ENCODE measurements at places on chromosomes 5 and 9. TPM values are rescaled to one million over a fixed set of nuclear protein-coding genes. Genes with fewer than 3 reads are reported as not detected.
A peak's percentile ranks its signal among the peaks of the same experiment; 100 is the strongest.

GRCh38 chr9:128244837-128245231 lies 31.0 kb downstream of the GOLGA2 start:
- peak; percentile 88 for DNase-seq

ENTPD8 gene
- 0.33 TPM for polyA plus RNA-seq

DNA sequence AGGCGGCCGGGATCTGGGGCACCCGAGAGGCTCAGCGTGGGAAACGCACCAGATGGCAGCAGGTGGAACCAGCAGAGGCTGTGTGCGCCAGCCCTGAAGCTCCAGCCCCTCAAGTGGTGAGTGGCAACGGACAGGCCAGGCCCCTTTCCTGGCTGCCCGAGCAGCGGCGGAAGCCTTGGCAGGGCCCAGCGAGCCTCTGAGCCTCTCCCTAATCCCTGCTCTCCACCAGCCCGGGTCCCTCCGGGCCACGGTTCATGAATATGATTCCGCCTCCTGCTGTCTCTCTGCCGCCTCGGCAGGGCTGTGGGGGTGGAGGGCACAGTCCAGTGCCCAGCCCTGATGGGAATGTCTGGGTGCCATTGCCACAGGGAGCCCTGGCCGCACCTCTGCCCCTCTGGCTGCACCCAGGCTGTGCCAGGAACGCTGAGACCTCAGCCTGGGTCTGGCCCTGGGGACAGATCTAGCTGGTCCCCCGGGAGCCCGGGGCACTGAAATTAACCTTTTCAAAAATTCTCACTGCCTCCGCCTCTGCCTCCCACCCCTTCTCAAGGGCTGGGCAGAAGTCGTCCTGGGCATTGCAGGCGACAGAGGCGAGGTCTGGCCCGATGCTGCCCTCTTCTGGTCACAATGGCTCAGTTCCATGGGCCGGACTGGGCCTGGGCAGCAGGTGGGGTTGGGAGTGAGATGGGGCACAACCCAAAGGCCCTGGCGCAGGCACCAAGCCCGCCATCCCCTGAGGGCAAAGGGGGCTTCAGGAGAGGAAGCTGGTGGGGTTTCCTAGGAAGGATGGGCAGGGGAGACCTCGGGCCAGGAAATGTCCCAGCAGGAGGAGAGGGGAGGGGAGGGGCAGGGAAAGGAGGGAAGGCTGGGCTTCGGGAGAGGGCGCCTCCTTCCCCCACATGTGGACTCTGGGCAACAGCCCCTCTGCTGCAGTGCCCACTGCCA lies 20.3 kb downstream of the CCDC187 start:
- peak; percentile 72 for DNase-seq

FOXD1 gene
- polyA plus RNA-seq = 11.1 TPM

GRCh38 chr9:2125906-2126305 lies 110.8 kb downstream of the SMARCA2 start:
- no peak for DNase-seq

DNA sequence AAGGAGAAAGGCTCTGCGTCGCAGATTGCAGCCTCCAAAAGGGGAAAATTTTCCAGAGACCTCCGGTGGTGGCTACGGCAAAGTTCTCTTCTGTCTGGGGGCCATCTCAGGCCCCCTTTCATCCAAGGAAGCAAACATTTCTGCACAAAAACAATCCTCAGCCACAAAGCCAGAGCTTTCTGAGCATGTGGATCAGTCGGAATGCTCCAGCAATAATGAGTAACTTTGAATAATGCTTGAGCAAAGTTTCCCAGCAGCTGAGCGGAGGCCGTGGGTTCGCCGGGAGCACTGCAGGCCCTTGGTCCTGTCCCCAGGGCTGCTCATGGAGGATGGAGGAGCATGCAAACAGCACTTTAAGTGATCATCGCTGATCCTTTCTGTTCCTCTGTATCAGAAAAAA lies 60.2 kb upstream of the UNC5A start:
- no peak for DNase-seq

DNA sequence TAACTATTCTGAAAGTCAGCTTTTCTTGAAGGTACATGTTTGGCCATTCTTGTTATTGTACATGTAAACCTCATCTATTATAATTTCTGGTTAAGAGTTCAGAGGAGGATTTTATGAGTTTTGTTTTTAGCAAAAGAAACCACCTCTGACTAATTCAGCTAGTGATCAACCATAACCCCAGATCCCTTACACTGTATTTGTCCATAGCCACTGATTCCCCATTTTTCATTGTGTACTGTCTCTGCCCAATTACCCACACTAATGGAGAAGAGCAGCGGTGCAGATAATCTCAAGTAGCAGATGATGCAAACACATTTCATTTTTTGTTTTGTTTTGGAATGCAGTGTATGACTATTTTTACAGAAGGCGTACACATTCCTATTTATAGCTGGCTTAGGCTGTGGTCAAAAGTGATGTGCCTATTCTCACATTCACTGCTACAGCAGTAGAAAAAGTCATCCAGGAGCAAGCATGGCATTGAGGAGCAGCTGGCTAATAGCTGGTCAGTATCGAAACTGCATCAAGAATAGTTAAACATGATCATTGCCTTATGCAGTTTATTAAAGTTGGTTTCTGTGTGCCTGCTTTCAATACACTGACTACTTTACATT lies 988.3 kb downstream of the DTWD2 start:
- no peak for DNase-seq

- DNase-seq = no peak
These were observed 42.5 kb upstream of the GLRX start for GRCh38 chr5:95864944-95865504.

SLC6A18 gene
- 0.53 TPM for polyA plus RNA-seq

PCDH1 gene
- 22.4 TPM for polyA plus RNA-seq

GRCh38 chr9:10396615-10397014 lies 216.2 kb downstream of the PTPRD start:
- no peak for DNase-seq

GRCh38 chr9:2936221-2936620 lies 92.3 kb upstream of the PUM3 start:
- no peak for DNase-seq

INSL6 gene
- polyA plus RNA-seq = 0.60 TPM

TAF7 gene
- polyA plus RNA-seq = 154 TPM

FCN2 gene
- polyA plus RNA-seq = 0.48 TPM

MOB3B gene
- polyA plus RNA-seq = 27.3 TPM

IL5 gene
- 0.53 TPM for polyA plus RNA-seq

CTXN3 gene
- polyA plus RNA-seq = not detected

- no peak for DNase-seq
These were observed 101.7 kb downstream of the ADRB2 start for GRCh38 chr5:148928141-148928540.

ACOT12 gene
- 1.2 TPM for polyA plus RNA-seq

DNA sequence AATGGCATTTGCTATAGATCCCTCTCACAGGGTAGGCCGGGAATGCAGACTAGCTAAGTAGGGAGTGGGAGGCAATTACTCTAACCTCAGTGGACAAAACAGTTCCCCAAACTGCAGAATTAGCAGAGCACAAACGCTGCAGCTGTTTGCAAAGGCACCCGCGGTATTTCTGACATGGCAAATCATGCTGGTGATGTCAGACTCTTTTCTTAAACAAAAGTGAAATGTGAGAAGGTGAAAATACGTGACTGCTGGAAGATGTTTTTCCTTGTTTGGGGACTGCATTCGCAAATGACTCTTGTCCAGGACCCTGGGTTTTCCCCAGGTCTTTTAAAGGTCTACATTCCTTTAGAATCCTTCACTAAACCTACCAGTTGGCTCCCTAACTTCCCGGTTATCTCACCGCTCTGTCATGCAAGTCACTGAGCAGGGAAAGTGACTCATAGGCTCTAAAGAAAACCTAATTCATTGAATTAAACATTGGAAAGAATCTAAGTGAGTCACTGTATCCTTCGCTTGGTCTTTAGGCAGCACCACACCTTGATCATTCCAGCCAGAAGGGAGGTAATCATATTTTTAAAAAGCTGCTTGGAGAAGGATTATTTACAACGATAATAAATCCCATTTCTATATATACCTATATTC lies 91.5 kb upstream of the DNAH5 start:
- peak; percentile 59 for DNase-seq

GPRIN1 gene
- polyA plus RNA-seq = 2.2 TPM

TRIP13 gene
- polyA plus RNA-seq = 14.5 TPM

DNA sequence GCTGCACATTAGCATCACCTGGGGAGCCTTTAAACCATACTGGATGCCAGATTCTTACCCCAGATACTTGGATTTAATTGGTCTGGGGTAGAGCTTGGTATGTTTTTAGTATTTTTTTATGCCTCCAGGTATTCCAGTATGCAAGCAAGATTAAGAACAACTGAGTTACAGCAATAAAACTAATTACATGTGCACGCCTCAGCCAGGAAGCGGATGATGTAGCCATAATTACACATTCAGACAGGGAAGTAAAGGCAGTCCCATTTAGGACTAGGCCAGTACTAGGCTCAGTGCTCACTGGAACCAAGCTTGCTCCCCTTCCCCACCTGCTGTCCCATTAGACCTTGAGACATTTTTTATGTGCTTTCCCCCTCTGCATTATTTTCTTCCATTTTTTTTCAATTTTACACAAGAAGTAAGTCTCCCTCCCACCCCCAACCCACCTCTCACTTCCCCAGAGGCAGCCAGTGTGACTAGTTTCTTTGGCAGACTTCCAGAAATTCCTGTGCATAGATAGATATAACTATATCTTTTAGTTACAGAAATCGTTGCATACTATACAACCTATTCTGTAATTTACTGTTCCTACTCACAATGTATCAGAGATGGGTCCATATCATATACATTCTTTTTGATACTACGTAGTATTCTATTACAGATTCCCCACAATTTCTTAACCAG lies 7.1 kb upstream of the GNAQ start:
- DNase-seq = no peak

PCSK5 gene
- 18.0 TPM for polyA plus RNA-seq

- no peak for DNase-seq
These were observed 10.2 kb downstream of the ZNF169 start for GRCh38 chr9:94269264-94269663.

NMUR2 gene
- polyA plus RNA-seq = 0.15 TPM

All from left kidney (tissue), 8 donors.